ENCODE measurements at places on chromosomes 3 and 15. TPM values are rescaled to one million over a fixed set of nuclear protein-coding genes. Genes with fewer than 3 reads are reported as not detected.
A peak's percentile ranks its signal among the peaks of the same experiment; 100 is the strongest.

DNA sequence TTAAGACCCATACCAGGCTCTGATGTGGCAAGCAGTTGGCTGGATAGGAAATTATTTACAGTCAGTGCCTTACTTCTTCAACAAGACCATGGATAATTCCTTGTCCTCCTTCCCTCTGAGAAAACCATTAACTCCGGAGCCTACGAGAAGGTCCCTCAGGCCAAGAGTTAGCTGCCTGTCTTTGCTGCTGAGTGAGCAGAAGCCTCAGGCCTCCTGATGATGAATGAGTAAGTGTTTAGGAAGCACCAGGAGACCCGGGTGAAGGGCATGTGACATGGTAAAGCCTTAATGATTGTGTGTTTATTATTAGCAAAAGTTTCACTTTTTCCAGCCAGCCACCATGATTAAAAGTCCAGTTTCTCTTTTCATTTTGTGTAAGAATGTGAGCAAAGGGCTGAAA, 174.9 kb upstream of the TOPAZ1 start:
- peaks cover 8% of the 10 kb centered on the region for H3K4me1 ChIP-seq
- DNase-seq: no peak
- H3K4me3 ChIP-seq: no peak overlapping the region
- H3K27ac ChIP-seq: no peak overlapping the region

- no peaks in the 10 kb centered on the region for H3K27me3 ChIP-seq
- H3K27ac ChIP-seq: no peak overlapping the region
- H3K4me3 ChIP-seq: no peak overlapping the region
- H3K4me1 ChIP-seq: no peaks in the 10 kb centered on the region
- no peak for DNase-seq
These were observed 98.3 kb downstream of the LIPC start for GRCh38 chr15:58530056-58530590.

Gene ZNF502
- 1.00 TPM for total RNA-seq

- no peak overlapping the region for H3K27ac ChIP-seq
- no peaks in the 10 kb centered on the region for H3K27me3 ChIP-seq
- H3K36me3 ChIP-seq: no peaks in the 10 kb centered on the region
These were observed 440.7 kb upstream of the THBS1 start for GRCh38 chr15:39140060-39140604.

DNA sequence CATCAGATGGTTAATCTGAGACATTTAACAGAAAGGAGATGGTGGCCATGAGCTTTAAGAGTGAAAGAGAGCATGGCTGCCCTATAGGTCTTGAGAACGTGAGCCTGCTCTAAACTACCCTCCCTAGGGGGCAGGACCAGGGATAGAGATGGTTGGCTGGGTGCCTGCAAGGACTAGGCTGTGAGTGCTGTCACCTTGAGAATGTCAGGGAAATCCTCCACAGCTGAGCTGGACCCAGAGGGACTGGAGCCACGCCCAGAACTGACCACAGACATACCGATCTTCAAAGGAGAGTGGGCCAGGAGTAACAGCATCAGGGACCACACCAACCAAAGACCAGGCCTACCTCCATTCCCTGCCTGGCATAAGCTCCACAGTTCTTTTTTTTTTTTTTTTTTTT, 53.6 kb upstream of the UBE2E1 start:
- H3K4me1 ChIP-seq: peaks cover 5% of the 10 kb centered on the region
- H3K27ac ChIP-seq: no peak overlapping the region
- H3K4me3 ChIP-seq: no peak overlapping the region

DNA sequence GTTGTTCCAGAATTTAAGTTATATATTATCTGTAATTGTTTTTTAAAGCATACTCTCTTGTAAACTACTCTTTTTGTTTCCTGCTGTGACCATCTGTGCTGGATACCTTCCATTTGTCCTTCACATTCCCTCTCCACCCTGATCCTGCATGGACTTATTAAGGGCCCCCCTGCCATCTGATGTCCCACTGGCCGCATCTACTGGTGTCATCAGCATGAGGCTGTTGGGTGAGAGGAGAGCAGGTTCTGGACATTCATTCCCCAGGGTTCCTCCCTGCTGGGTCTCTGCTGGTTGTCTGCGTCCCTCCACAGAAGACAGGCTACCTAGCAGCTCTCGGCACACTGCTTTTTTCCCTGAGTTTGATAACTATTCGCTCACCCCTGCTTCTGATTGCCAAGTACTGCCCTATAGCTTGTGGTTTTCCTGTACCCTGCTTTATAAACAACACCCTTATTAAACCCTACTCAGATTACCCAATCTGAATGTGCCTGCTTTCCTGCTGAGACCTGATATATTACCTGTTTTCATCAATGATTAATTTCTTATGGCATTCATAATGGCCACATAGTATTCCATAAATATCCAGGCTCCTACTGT, 7.7 kb downstream of the CMTM8 start:
- no peak for DNase-seq
- peak overlapping the region; percentile 32 for H3K4me3 ChIP-seq
- no peaks in the 10 kb centered on the region for H3K27me3 ChIP-seq
- no peaks in the 10 kb centered on the region for H3K36me3 ChIP-seq
- peaks cover 69% of the 10 kb centered on the region for H3K4me1 ChIP-seq

Gene RASGRP1
- total RNA-seq: 183 TPM

Measured in activated T-cell treated with anti-CD3 and anti-CD28 coated beads, Interleukin-2, amount 50 U/mL, for 72 hours (primary cell).